ENCODE measurements at places on chromosomes 1 and 21.
A peak's percentile ranks its signal among the peaks of the same experiment; 100 is the strongest.

GRCh38 chr1:29625084-29625420 is 388.7 kb downstream of the PTPRU start:
- no peak for DNase-seq

DNA sequence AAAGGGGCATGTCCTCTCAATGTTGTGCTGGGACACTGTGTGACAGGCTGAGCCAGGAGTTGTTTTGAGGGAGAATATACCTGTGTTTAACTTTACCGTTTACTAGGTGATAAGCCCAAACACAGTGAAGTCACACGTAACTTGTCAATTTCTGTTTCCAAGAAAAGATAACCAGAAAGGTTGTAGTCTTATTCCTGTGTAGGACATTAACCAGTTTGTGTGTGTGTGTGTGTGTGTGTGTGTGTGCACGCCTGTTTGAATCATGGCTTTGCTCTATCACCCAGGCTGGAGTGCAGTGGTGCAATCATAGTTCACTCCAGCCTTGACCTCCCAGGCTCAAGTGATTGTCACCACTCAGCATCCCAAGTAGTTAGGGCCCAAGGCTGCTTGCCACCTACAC is 83.6 kb downstream of the MRPS6 start:
- no peak for DNase-seq

DNA sequence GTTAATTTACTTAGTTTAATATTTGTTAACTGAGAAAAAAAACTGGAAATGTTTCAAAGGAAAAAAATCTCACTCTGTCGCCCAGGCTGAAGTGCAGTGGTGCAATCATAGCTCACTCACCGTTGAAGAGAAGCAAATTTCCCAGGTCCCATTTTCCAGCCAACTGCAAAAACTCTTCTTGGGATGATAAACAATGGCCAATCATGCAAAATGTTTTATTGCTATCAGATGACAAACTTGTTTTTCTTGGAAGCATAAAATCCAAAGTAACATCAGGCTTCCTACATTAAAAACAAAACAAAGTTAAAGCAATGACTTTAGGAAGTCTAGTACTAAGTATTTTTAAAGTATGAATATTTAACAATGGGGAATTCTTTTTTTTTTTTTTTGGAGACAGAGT is 84.9 kb downstream of the LYST start:
- DNase-seq = no peak

DNA sequence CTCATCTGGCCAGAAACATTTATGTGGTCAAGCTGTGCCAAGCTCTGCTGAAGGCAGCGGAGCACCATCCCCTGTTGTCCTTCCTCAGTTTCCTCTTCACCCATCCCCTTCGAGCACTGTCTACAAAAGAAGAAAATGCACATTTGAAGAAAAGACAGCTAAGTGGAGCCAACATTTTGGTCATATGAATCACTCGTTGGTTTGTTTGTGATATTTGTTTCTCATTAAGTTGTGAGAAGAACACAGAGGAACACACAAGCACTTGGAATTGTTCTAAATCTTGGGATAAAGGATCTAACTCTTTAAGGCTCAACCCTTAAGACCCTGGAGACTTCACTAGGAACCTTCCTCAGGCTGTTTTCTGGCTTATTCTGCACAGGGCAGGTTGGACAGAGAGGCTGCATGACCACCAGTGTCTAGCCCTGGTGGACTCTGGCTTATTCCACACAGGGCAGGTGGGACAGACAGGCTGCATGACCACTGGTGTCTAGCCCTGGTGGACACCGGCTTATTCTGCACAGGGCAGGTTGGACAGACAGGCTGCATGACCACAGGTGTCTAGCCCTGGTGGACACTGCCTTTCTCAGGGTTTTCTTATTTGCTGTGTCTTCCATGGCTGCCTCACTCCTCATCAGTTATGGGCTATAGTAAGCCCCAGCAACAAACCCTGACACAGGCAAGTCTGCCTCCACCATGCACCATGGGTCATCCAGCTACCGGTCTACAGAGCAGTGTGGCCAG is 35.3 kb upstream of the COL6A2 start:
- DNase-seq = no peak

DNA sequence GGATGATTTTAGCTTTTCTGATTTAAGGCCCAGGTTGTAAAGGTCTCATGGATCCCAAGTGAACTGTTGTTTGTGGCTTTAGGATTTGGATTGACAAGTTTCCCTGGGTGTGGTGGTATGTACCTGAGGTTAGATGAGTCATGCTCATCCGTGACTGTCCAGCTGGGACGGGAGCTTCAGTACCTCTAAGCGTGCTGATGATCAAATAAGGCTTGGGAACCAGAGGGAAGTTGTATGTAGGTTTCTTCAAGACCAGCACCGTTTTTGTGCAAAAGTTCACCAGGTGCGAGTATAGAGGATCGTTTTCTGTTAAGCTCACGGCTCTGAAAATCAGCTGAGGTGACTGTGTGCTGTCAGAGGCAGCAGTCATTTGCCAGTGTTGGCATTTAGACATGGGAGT is 19.8 kb downstream of the PLA2G2E start:
- DNase-seq = no peak

GRCh38 chr1:160866001-160866694 is 3.5 kb upstream of the CD244 start:
- no peak for DNase-seq

DNA sequence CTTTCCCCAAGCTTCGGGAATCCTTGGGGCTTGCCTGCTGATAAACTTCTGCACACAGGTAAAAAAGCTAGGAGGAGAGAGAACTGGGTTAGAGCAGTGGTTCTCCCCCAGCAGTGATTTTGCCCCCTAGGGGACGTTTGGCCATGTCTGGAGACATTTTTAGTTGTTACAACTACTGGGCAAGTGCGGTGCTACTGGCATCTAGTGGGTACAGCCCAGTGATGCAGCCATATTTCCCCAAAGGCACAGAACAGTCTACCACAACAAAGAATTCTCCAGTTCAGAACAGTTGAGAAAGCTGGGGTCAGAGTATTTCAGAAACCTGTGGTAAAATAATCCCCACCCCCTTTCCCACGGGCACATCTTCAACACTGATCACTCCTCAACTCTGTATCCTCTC is 41.3 kb downstream of the LRRC71 start:
- DNase-seq = no peak

DNA sequence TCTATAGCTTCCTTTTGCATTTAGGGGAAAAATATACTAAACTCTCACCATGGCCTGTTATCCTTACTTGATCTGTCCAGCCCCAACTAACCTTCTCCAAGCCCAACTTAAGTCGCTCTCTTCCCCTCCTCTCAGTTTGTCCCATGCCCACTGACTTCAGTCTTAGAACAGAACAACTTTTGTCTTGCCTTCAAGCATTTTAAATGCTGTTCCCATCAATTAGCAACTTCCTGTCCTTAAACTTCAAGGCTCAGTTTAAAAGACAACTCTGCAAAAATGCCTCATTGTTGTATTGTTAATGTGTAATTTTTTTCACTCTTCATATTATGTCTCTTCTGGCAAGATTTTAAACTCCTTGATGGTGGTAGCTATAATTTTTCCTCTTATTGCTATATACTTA is 526.9 kb downstream of the NEGR1 start:
- no peak for DNase-seq

DNA sequence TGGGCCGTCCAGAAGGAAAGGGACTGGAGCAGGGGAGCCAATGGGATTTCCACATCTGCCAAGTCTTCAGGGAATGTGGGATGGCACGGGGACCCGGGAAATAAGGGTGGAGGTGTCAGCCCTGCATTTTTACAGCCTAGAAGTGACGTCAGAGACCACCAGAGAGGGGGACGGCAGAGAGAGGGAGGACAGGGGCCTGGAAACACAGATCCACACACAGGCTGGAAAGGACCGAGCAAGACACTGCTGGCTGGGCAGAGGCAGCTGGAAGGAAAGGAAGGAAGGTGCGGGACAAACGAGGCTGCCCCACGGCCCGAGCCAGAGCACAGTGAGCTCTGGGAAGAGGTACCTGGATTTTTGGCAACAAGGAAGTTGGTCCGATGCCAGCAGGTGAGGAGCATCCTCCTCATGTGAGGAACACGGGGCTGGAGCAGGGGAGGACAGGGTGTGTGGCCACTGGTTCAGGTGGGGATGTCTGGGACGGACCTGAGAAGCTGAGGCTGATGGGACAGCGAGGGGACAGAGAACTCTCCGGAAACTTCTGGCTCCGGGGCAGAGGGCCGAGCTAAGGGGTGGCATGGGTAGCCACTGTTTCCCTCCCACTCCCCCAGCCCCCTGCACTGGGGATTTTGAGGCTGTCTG is 138.3 kb downstream of the PGBD5 start:
- no peak for DNase-seq

GRCh38 chr1:13809461-13810159 is 109.6 kb downstream of the PRDM2 start:
- DNase-seq = peak; percentile 23

DNA sequence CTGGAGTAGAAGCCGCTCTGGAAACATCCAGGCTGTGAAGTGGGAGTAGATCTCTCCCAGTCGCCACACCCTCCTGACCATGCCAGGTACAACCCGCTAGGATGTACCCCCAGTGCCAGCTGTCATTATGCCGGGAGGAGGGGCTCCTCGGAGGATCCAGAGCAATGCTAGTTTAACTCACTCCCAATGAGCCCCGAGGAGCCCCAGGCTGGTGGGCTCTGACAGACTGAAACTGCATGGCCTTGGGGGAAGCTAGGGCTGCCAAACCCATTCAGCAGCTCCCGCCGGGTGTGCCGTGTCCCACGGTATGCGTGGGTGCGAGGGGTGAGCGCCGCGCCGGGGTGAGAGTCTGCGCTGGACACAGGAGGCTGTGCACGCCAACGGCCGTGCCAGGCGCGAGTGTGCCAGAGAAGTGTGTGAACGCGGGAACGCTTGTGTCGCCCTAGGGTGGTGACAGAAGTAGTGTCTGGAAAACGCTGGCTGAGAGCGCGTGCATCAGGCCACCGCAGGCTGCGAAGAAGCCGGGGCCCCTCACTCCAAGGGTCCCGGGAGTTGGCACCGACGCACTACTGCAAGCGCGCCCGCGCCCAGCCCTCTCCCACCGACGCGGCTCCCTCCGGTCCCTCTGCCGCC is 177.1 kb upstream of the EDN2 start:
- no peak for DNase-seq

DNA sequence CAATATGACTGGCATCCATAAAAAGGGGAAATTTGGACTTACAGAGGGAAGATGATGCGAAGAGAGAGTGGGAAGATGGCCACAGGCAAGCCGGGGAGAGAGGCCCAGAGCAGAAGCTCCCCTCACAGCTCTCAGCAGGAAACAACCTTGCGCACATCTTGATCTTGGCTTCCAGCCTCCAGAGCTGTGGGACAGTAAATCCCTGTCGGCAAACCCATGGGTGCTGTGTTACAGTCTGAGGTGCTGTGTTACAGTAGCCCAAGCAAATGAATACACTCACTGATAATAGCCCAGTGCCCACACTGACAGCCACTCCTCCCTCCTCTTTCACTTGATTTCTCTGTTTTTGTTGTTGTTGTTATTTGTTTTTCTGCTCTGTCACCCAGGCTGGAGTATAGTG is 22.4 kb downstream of the CDCA8 start:
- DNase-seq = no peak

GRCh38 chr1:240271081-240271480 is 179.4 kb downstream of the FMN2 start:
- no peak for DNase-seq

- peak; percentile 24 for DNase-seq
Observed at GRCh38 chr1:158121604-158122254, 59.0 kb upstream of the CD1D start.

- DNase-seq = no peak
Observed at GRCh38 chr21:38819719-38820159, 14.0 kb downstream of the ETS2 start.

- DNase-seq = no peak
Observed at GRCh38 chr1:222694927-222695326, 17.4 kb downstream of the AIDA start.

DNA sequence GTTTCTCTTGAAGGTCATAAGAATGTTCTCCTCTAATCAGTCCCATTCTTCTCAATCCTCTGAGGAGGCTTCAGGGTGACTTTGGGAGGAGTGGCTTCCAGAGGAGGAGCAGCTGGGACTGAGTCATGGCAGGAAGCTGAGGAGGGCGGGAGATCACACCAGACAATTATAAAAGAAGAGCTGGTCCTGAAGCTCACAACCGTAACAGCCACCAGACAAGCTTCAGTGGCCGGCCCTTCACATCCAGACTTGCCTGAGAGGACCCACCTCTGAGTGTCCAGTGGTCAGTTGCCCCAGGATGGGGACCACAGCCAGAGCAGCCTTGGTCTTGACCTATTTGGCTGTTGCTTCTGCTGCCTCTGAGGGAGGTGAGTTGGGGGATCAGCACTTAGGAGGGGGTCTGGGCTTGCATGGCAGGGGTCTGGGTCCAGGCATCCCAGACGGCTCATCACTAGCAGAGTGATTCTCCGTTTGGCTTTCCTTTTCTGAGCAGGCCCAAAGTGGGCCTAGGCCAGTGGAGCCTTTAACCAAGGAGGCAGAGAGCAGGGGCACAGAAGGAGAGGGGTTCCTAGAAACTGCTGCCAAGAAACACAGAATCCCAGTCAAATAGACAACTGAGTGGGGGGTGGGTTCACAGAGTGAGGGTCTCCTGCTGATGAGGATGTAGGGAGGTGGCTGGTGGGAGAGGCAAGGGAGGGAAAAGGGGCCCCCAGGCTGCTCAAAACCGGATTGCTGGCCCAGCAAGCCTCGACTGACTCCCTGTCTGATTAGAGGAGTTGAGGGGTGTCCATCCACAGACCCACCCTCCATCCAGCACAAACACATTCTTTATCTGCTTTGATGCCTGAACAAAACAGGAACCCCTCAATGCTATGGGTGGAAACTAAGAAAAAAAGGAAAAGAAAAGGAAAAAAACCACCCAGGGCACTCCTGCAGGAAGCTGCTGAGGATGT is at the start of gene ECM1:
Gene ECM1, plus strand, starts transcription at position 198 of the 953 bp plus-strand sequence. Its CDS starts 101 bp downstream, at position 299.
- DNase-seq = peak; percentile 61

DNA sequence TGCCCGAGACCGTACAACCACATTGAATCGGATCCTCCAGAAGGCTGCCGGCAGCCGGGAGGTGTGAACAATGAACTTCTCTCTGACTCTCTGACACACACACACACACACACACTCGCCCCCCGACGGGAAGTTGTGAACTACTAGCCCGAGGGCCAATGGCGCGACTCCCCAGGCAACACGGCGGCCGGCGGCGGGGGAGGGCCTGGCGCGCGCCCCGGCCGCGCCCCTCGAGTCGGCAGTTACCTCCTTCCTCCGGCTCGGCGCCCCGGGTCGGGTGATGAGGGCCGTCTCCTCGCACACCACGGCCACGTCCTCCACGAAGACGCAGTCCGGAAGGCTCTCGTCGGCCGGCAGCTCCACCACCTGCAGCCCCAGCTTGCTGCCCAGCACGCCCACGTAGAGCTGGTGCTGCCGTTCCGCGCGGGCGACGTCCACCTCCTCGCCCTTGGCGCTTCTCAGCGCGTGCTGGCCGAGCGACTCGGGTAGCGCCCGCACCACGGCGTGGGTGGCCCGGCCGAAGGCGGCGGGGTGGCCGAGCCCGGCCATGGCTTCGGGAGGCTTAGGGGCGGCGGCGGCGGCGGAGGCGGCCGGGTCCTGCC is 361 bp downstream of the DDAH1 start:
- DNase-seq = peak; percentile 40

DNA sequence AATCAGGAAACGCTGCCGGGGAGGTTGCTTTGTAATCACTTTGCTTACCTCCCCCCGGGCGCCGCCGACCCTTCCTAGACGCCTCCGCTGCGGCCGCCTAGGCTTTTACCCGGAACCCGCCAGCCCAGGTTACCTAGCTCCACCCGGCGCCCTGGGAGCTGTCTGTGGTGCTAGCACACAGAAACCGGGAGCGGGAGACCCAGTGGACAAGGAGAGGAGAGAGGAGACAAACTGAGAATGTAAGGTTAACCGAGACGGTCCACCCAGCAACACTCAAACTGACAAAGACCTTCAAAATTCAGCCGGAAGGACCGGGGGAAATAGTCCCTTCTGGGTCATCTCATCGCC is 9.8 kb downstream of the BARHL2 start:
- no peak for DNase-seq

- DNase-seq = no peak
Observed at GRCh38 chr1:42765269-42765668, 1.6 kb downstream of the P3H1 start.
